NCI-H460 (cell line): ENCODE measurements at places on chromosomes 12 and 14.

- no peak for DNase-seq
Observed at GRCh38 chr12:130127912-130128789, 34.1 kb upstream of the FZD10 start.

- DNase-seq, result no peak
Observed at GRCh38 chr14:102917056-102917385, 5.4 kb upstream of the AMN start.

- no peak for DNase-seq
Observed at GRCh38 chr12:18935371-18935965, 194.1 kb upstream of the PLEKHA5 start.

GRCh38 chr14:98223106-98223505 lies 1048.9 kb downstream of the BCL11B start:
- no peak for DNase-seq

DNA sequence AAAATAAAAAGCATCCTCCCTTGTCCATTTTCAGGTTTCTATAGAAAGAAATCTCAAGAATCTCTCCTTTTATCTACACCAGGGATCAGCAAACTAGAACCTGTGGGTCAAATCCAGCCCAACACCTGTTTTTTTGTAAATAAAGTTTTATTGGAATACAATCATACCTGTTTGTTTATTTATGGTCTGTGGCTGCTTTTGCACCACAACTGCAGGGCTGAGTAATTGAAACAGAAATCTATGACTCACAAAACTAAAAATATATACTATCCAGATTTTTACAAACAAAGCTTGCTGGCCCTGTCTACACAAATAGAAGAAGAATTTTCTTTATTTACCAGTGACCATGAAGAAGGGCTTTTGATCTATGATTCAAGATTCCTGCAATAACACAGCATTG lies 95.1 kb upstream of the COCH start:
- no peak for DNase-seq

- DNase-seq, result no peak
Observed at GRCh38 chr14:100727086-100727872, 587 bp downstream of the DLK1 start.

DNA sequence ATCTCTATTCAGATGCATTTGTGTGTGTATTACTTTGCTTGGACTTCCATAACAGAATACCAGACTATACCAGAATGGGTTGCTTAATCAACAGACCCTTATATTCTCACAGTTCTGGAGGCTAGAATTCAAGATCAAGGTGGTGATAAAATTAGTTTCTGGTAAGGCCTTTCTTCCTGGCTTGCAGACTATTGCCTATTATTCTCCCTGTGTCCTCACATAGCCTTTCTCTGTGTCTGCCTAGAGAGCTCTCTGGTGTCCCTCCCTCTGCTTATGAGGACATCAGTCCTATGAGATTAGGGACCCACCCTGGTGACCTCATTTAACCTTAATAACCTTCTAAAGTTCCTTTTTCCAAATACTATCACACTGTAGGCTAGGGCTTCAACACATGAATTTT lies 106.0 kb downstream of the FAR2 start:
- no peak for DNase-seq

- no peak for DNase-seq
Observed at GRCh38 chr14:22448905-22449599, 140.0 kb downstream of the DAD1 start.
